ENCODE measurements at places on chromosomes 6 and 20.

- peak; percentile 34 for DNase-seq
Measured at GRCh38 chr6:112029045-112029822, 24.7 kb upstream of the CCN6 start.

DNA sequence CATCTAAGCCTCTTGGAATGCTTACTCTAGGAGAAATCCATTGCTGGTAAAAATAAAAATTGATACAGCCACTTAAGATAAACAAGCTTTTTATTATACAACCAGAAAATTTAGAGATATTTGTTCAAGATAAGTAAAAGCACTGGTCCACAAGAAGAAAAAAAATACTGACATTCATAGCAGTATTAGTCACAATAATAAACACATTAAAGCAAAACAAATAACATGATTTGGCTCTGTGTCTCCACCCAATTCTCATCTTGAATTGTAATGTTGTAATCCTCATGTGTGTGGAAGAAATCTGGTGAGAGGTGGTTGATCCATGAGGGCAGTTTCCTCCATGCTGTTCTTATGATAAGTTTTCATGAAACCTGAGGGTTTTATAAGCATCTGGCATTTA, 1093.5 kb upstream of the ADGRB3 start:
- no peak for DNase-seq

- no peak for DNase-seq
Measured at GRCh38 chr20:35404614-35405259, 7.0 kb downstream of the UQCC1 start.

DNA sequence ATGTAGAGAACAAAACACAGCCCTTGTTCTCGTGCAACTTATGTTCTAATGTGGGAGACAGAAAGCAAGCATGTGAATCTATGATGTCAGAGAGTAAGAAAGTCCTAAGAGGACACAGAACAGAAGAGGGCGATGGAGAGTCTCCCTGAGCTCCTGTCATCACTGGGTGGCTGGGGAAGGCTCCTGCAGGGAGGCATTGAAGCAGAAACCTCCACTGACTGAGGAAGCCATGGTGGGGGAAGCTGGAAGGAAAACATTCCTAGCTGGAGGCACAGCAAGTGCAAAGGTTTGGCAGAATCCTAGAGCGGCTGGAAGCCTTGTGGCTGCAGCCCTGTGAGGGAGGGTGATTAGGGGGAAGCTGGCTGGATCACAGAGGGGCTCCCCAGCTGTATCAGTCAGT, 248.0 kb downstream of the CDH26 start:
- peak; percentile 2 for DNase-seq

DNA sequence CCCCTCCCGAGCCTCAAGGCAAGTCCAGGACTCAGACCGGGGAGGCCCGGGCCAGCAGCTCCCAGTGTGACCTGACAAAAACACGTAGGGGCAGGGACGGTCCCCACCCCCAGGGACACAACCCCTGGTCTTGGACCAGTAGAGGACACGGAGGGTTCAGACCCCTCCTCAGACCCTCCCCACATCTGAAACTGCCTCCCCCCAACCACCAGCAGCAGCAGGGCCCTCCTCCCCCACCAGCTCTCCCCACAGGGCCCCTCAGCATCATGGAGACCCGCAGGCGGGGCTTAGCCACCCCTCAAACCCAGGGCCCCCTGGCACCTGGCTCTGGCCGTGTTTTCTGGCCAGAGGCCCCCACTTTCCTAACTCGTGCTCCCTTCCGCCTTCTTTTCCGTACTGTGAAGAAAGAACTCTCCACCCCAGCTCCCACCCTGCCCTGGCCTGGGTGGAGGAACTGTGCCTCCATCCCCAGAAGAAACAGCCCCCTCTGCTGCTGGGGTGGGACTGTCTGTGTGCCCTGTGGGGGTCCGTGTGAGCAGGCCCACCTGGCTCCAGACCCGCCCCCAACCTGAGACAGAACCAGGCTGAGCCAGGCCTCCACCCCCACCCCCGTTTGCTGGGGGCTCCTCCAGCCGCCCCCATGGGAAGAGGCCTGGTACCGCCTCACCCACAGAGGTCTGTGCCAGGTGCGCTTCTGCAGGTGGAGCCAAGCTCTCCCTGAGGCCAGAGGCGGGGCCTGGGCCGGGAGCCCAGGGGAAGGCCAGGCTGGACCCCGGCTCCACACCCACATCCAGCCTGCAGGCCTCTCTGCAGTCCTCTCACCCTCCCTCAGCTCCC, 39.0 kb upstream of the MDFI start:
- DNase-seq, result no peak

GRCh38 chr6:101578306-101578705, 184.8 kb downstream of the GRIK2 start:
- no peak for DNase-seq

DNA sequence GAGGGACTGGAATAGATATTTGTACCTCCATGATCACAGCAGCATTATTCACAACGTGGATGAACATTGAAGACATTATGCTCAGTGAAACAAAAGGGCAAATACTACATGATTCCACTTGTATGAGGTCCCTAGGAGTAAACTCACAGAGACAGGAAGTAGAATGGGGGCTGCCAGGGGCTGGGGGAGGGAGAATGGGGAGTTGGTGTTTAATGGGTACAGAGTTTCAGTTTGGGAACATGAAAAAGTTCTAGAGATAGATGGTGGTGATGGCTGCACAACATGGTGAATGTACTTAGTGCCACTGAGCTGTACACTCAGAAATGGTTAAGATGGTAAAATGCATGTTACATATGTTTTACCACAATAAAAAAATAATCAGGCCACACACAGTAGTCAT, 164.3 kb upstream of the RREB1 start:
- DNase-seq, result no peak

- no peak for DNase-seq
Measured at GRCh38 chr6:13733178-13733887, 21.7 kb upstream of the RANBP9 start.

DNA sequence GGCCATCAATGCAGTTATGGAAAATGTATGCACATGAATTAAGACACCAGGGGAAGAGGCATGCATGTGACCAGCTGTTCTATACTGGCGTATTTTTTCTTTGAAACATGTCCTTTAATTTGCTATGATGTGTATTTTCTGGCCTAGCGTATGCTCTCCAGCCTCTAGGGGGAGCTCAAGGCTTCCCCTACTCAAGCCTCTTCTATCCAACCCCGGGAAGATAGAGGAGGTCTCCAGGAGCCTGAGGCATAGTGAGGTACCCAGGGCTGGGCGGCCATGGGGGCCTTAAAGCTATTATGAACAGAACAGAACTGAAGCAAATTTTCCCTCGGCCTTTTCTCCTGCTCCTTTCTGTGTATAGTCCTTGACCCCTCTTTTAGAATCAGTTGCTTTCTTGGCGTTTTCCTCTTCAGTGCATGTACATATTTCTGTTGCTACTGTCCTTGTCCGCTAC, 528.9 kb downstream of the MAFB start:
- DNase-seq, result peak; percentile 4

DNA sequence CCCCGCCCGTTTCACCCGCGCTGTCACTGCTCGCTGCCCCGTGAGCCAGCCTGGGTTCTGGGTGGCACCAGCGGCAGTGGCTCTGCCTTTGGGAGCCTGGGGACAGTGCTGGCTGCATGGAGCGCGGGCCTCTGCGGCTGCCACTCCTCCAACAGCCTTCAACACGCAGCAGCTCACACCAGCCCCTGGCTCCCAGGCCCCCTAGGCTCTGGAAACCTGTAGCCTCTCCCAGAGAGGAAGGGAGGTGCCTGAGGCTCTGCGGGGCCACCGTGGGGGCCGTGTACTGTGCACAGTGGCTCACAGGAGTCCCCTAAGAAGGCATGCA, 163.9 kb upstream of the AFDN start:
- DNase-seq, result no peak

DNA sequence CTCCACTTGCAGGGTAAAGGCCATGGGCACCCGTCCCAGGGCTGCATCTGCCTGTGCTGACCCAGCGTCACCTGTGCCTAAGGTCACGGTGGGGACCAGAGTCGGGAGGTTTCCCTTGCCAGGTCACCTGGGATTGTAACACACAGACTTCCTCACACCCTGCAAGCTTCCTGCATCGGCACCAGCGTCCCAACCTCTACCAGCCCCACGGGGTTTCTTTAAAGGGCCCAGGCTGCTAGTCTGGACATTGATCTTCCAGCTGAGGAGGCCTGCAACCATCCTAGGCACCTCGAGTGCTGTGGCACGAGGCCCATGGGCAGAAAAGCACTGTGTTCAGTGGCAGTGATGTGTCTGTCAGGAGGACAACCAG, 12.6 kb downstream of the ACSS1 start:
- DNase-seq, result no peak

DNA sequence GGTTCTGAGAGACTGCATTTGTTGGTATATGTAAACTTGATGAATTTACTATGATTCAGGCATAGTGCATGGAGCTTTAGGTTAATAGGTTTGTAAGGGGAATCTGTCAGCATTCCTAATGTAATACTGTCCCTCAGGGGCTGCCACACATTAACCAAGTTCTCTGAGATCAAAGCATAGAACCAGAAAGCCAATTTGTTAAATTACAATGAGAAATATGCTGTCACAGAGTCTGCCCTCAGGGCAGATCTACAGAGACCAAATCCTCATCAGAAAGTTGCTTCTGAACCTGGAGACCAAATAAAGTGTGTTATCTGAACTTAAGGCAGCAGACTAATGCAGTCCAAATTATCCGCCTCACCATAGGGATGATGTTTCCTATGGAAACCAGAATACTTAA, 250.8 kb upstream of the HTR1E start:
- DNase-seq, result no peak

- peak; percentile 21 for DNase-seq
Measured at GRCh38 chr6:69795469-69796072, 1.2 kb downstream of the LMBRD1 start.

- no peak for DNase-seq
Measured at GRCh38 chr6:106128981-106129781, 43.0 kb downstream of the PRDM1 start.

DNA sequence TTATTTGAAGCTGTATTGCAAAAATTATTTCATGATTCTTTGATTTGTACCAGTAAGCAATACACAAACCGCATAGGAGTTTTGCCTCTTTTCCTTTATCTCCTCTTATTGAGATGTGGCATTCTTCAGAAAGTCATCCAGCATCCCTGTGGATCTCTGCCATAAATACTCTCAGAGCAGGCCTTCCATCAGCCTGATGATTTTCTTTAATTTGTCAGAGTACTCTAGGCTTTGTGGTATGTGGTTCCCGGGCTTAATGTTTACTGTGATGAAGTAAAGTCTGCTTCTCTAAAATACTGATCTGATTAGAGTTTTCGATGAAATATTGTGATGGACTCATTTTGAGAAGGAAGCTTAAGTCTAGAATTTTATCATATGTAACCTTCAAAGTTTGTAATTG, 31.1 kb upstream of the SLC35D3 start:
- DNase-seq, result no peak

GRCh38 chr20:20691477-20692235, 20.8 kb downstream of the RALGAPA2 start:
- DNase-seq, result no peak

GRCh38 chr20:51639206-51639832, 96.8 kb upstream of the NFATC2 start:
- DNase-seq, result peak; percentile 31

GRCh38 chr6:153852481-153852880, 186.6 kb upstream of the OPRM1 start:
- no peak for DNase-seq

DNA sequence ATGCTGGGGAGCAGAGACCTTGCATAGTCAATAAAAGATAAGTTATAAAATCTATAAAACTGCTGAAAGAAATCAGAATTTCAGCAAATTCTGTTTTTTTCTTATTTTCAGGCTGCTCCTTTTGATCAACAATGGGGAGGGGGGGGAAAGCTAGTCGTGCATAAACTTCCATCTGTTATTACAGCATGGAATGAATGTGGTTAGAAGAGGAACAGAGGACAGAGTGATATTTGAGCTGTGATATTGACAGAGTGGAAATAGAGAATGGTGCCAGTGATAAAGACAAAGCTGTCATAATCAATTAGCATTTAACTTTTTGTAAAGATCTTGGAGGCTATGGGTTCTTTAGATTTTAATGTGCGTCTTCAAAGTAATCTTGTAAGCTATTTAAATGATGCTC, 43.4 kb upstream of the QKI start:
- no peak for DNase-seq

DNA sequence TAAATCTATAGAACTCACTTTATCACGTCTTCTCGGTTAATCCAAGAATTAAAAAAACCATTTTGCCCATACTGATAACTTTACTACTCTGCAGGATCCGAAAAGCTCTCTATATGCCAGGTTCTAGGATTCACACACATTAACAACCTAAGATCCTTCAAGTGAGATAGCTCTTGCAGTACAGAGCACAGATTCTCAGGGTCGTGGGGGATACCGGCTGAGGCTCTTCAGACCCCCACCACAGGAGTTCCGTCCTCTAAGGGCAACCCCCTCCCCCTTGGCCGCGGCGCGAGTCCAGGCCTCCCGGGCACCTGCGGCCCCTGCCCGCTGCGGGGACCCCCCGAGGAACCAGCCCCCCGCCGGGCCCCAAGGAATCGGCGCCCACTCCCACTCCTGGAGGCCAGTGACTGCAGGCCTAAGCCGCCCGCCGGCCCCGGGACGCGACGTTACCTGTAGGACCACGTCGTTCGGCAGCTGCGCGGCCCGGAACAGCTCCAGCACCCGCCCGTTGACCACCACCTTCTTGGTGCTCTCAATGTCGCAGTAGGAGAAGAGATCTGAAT, 892 bp downstream of the REPS1 start:
- DNase-seq, result no peak

DNA sequence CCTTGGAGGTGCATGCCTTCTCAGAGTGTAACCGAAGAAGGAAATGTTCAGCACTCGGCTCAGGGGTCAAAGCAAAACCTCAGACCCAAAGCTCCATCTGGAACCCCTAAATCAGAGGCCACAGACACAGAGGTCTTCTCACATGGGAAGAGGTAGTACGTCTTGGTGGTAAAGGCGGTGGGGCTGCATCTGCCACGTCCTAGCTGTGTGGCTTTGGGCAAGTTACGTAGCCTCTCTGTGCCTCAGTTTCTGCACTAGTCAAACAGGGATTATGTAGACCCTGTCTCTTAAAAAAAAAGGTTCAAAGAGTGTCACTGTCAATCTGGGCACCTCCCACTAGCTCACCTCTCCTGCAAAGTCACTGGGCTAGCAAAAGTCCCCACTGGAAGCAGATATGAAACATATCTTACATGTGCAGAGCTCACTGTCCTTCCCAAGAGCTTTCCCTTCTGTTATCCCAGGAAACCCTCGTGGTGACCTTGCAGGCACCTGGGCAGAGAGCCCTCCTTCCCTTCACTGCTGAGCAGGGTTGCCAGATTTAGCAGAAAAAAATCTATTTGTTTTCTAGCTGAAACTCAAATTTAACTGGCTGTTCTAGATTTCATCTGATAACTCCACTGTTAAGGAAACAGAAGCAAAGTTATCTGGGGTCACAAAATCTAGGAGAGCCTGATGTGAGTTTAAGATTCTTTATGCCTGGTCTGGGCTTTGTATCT, 18.0 kb upstream of the NAA20 start:
- no peak for DNase-seq

DNA sequence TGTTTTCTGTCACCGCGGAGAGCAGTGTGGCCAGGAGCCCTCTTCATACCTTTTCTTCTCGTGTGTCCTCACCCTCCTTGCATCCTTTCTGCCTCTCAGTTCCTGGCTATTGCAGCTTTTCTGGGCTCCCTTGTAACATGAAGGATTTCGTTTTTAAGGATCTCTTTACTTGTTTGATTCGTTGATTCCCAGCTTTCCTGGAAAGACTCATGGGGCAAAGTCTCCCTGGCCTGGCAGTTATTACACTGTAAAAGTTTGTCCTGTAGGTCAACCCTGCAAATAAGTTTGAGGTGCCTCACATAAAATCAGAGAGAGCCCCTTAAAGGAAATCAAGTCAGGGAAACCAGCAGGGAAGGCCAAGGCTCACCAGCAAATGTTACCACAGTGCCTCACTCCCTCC, 70.1 kb downstream of the ISM1 start:
- no peak for DNase-seq

Data from bone marrow (tissue), 2 donors.